ENCODE measurements at places on chromosomes 12 and 14. TPM values are rescaled to one million over a fixed set of nuclear protein-coding genes. Genes with fewer than 3 reads are reported as not detected.

DNA sequence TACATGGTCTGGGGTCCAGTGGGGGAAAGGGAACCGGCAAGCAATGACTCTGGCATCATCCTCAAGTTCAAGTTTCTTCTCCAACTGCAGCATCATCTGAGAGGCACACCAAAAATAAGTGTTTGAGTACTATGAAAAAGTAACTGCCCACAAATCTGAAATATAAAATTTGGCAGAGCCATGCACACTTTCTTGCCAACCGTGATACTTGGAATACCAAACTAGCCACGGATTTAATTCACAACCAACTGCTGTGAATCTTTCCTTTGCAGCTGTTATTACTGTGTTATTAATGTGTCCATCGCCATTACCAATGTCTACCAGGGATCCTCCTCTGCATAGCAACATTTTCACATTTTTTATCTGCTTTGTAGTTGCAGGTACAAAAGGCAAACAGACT is 74.6 kb downstream of the GXYLT1 start:
- DNase-seq, result no peak

DNA sequence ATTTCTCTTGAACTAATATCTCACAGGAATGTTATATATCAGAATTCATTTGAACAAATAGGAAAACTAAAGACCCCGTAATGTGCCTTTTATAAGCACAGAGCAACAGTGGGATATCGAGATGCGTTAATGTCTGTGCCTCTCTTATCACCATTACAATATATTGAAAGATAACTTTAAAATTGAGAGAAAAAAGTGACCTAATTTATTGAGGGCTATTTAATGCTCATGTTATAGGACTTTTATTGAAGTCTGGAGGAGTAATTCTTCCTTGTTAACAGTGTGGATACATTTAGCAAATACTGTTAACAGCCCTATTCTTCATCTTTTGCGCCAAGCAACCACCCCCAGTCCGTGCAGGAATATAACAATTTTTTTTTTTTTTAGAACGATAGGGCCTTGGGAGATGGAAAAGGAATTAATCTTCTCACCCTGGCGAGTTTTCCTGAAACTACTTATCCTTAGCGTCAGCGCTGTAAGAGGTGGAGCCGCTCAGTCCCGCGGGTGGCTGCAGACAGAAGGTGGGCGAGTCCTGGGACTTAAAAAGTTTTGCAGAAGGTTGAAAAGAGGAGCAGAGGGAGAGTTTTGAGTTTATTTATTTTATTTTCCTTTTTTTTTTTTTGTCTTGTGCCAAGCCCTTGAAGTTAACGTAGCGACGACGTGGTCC is 11.0 kb downstream of the FOXG1 start:
- no peak for DNase-seq

- DNase-seq, result no peak
Observed at GRCh38 chr14:74737753-74738325, 24.9 kb downstream of the FCF1 start.

The OASL gene
- polyA plus RNA-seq, result 4.5 TPM

The HOXC13 gene
- not detected for polyA plus RNA-seq

The CLSTN3 gene
- 4.0 TPM for polyA plus RNA-seq

- DNase-seq, result peak; percentile 72
Observed at GRCh38 chr12:57754411-57755193, at the start of gene MARCHF9. TSS of gene MARCHF9 (plus strand) at chr12:57755103. CDS start at chr12:57755529, 426 bp downstream.

The KRT72 gene
- polyA plus RNA-seq, result not detected

DNA sequence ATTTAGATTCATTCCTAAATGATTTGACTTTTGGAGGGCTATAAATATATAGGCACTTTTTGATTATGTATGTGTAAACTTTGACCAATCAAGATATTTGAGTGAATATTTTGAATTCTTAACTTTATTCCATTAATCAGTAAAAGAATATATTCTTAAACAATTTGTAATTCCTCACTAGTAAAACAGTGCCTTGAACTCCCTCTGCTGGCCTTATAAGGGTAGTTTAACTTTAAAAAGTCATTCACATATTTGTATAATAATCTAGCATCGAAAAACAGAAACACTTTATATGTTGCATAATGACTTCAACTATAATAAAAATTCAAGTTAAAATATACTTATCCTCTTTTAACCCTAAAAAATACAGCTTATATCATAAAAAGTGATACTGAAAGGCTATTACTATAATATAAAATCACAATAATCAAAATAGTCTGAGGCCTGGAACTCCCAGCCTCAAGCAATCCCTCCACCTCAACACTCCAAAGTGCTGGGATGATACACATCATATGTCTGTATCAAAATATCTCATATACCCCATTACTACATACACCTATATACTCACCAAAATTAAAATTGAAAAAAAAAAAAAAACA is 31.2 kb downstream of the CCDC59 start:
- DNase-seq, result peak; percentile 40

DNA sequence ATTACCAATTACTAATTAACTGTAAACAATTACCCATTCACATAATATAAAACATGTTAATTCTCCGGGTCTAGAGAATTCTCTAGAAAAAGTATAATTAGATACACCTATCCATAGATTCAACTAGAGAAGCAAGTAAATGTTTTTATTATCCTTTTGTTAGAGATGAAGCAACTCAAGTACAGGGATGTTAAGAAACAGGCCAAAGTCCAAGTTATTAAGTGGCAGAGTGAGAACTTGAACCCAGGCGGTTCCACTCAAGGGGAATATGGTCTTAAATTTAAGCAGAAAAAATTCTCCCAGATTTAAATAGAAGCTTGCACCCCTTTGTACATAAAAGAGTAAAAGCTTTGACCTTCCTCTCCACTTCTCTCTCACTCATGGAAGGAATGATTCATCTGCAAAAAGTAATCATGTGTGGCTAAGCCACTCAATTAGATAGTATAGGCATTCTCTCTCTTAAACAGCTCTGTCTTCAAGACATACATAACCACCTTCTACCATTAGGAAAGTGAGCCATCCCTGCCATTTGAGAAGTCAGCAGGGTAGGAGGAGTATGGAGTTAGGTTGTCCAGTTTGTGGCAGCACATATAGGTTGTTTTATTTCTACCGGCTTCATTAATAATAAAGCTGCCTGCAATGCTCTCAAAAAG is 34.1 kb downstream of the ERGIC2 start:
- DNase-seq, result no peak

- peak; percentile 14 for DNase-seq
Observed at GRCh38 chr14:35558680-35559079, 24.7 kb downstream of the INSM2 start.

- no peak for DNase-seq
Observed at GRCh38 chr14:69432364-69432763, 33.9 kb downstream of the SLC39A9 start.

DNA sequence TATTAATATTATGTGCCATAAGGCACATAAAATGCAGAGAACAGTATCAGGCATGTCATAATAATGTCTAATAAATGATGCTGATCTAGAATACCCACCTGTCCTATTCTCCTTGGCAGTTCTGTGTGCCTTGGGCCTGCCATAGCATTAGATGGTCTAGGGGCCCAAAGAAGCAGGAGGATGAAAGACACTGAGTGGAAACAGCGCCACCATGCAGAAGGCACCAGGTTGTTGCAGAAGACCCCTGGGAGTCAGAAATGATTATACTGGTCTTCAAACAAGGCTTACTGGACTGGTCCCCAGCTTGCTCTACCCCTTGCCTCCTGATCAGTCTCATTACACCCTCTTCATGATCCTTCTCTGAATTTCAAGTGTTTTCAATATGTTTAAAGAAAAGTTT is 353.3 kb downstream of the GRIN2B start:
- DNase-seq, result no peak

The PPP4R4 gene
- 0.50 TPM for polyA plus RNA-seq

DNA sequence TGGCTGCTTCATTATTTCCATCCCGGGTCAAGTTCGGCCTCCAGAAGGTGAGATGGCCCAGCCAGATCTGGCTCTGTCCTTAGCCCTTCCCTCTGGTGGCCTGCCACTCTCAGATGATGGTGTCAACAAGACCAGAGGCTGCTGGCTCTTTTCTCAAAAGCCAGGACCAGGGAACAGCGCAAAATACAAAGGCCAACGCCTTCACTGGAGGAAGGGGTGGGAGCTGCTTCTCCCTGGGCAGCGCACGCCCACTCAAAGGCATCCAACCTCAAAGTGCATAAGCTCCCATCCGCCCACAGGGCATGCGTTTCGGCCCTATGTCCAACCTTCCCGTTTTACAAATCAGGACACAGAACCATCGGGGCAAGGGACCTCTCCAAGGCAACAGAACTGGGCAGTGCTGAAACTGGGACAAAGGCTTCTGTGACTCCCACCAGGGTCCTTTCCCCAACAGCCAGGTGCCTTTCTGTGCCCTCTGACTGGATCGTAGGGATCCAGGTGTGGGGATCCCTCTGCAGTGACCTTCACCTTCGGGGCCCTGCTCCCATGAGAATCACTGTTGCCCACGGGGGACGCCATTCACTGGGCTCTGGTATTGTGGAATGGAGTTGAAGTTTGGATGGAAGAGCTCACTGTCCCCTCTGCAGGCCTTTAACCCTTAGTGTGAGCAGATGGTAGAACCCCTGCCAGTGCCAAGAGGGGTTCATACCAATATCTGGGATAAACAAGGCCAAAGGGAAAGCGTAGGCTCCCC is 76.8 kb downstream of the NINJ2 start:
- no peak for DNase-seq

The PLA2G1B gene
- polyA plus RNA-seq, result 7.0 TPM

- DNase-seq, result no peak
Observed at GRCh38 chr14:71554959-71555612, 377.1 kb upstream of the RGS6 start.

- DNase-seq, result peak; percentile 14
Observed at GRCh38 chr12:119869720-119870119, 7.4 kb downstream of the CIT start.

DNA sequence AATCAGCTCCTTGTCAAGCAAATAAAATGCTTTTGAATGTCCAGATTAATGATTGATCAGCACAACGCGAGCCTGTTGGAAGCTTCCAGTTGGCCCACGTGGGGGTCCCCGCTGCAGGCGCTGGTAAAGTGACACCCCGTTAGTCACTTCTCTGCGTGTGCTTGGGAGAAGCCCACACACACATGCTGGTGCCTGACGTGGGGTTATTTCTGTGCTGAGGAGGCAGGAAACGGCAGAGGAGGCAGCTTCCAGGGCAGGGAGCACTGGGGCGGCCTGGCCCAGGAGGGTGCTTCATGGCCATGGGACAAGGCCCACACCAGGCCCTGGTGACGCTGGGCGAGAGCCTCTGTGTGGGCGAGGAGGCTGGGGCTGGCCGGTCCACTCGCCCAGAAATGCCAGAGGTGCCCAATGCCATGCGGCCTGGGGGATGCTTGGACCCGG is 101.5 kb downstream of the KIF26A start:
- peak; percentile 24 for DNase-seq

The PLEKHH1 gene
- polyA plus RNA-seq, result 3.8 TPM

The ITGB7 gene
- polyA plus RNA-seq, result 0.56 TPM

The PRPH gene
- not detected for polyA plus RNA-seq

- DNase-seq, result no peak
Observed at GRCh38 chr12:10454531-10454930, 1.4 kb upstream of the KLRC1 start.

- peak; percentile 57 for DNase-seq
Observed at GRCh38 chr12:75480469-75480949, at the start of gene GLIPR1. TSS of gene GLIPR1 (plus strand) at chr12:75480755. CDS start at chr12:75480881, 126 bp downstream.

GRCh38 chr12:91142221-91142631 is 30.9 kb upstream of the LUM start:
- DNase-seq, result peak; percentile 64

- peak; percentile 97 for DNase-seq
Observed at GRCh38 chr12:69623970-69624369, 13.3 kb upstream of the LRRC10 start.

The CPSF2 gene
- 5.5 TPM for polyA plus RNA-seq

GRCh38 chr12:80838708-80839107 is 99.0 kb downstream of the LIN7A start:
- peak; percentile 13 for DNase-seq

GRCh38 chr14:23076785-23077408 is 18.0 kb downstream of the ACIN1 start:
- DNase-seq, result no peak

The TEX52 gene
- polyA plus RNA-seq, result not detected

- DNase-seq, result no peak
Observed at GRCh38 chr12:3186546-3187215, 109.5 kb downstream of the TSPAN9 start.

The ETFRF1 gene
- 50.9 TPM for polyA plus RNA-seq

DNA sequence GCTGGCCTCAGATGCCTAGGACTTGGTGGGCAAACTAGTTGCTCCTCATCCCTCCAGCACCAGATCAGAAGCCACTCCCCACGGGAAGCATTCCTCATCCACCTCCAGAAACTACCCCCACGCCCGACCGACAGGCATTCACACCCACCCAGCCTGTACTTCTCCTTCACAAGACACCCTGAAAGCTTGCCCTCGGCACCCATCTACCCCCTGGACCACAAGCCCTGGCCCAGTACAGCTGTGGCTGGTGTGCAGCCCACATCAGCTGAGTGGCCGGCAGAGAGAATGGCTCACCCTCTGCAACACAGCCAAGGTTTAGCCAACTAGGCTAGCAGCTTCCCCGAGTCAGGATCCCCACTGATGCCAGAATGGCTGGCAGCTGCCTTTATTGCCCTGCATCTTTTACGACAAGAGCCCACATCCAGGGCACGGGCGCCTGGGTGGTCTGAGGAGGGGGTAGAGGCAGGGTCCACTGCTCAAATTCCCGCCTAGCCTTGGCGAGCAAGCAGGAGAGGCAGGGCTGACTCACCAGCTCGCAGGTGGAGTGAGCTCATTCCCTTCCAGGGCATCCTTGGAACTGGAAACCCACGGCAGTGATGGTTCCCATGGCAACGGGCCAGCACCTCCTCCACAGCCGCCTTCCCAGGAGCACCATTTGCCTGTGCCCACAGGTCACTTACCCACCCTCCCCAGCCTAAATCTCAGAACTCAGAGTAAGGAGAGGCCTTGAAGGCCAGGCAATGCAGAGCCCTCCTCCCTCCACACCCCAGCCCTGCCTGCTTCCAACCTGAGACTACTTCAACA is 17.1 kb downstream of the ACTN1 start:
- peak; percentile 66 for DNase-seq

The ACAD10 gene
- 9.8 TPM for polyA plus RNA-seq

DNA sequence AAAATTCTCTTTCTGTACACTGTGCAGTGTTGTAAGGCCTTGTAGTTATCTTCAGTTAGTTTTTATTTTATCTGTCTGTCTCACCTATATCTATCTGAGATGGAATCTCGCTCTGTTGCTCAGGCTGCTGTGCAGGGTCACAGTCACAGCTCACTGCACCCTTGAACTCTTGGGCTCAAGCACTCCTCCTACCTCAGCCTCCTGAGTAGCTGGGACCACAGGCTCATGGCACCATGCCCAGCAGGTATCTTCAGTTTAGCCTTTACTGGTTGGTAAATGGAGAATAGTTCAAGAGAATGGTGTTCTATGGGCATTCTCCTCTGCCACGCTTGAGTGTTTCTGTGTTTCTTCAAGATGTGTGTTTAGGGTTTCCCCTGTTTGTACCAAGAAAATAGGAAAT is 13.6 kb downstream of the TULP3 start:
- no peak for DNase-seq

DNA sequence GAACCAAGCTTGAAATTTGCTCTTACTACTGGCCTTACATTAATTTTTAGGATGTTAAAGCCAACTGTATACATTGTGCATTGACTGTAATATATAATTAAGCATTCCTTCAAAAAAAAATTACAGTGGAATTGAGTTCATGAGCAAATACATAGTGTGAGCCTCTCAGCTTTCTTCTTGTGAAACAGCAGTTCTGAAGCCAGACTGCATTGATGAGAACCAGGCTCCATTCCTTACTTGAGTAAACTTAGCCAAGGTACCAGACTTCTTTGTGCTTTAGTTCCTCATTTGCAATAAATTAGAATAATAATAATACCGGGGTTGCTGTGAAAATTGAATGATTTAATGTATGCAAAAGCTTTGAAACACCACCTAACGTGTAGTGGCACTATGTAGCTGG is 169.5 kb downstream of the ANO4 start:
- peak; percentile 15 for DNase-seq
